ENCODE measurements at places on chromosomes 7 and 10.

DNA sequence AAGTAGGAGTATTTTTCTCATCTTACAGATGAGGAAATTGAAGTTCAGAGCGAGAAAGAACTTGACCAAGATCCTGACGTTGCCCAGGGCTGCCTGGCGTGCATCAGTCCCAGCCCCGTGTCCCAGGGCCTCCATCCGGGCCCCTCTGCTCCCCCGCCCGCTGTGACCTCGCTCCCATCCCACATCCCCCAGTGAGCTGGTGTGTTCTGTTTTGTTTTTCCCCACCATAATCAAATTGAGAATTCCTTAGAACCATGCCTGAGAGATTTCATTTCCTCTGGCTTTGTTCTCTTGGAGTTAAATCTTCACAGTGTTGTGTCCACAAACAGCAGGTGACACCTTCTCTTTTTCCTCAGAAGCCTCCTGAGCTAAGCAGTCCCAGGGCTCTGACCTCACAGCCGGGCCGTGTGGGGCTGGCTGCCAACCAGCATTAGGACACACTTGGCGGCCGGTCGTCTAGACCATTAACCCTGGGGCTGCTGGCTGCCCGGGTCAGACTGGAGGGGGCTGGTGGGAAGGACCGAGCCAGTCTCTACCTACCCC lies 44.3 kb downstream of the PFKP start:
- DNase-seq = no peak

- no peak for DNase-seq
These were observed 84.8 kb downstream of the PLXNA4 start for GRCh38 chr7:132491391-132491945.

DNA sequence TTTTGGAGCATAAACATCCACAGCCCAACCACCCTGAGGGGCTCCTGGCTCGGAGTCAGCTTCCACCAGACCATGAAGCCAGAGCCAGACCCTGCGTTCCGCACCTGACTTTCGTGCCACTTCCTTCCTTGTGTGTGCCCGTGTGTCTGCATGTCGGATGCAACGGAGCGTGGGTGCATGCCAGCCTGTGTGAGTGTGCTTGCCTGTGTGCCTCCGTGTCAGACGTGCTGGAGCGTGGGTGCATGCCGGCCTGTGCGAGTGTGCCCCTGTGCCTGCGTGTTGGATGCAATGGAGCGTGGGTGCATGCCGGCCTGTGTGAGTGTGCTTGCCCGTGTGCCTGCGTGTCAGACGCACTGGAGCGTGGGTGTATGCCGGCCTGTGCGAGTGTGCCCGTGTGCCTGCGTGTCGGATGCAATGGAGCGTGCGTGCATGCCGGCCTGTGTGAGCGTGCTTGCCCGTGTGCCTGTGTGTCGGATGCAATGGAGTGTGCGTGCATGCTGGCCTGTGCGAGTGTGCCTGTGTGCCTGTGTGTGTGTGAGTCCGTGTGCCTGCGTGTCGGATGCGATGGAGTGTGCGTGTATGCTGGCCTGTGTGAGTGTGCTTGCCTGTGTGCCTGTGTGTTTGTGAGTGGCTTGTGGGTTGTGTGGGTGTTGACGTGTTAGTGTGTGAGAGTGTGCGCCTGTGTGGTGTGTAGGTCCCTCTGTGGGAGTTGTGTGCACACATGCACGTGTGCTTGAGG lies 28.1 kb upstream of the KNDC1 start:
- DNase-seq = no peak

DNA sequence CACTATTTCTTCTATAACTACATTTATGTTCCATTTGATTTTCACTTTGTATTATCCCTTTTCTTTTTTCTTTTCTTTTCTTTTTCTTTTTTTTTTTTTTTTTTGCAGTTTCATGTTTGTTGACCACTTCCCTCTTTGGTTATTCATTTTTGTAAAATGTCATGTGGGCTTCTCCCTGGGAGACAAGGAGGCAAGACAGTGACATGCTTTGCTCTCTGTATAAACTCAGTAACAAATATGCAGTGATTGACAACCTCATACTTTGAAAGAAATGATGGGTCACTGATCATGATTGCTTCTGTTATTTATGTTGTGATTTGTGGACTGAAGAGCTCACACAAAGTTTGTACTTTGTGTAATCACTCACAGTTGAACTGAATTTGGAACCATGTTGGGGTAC lies 90.2 kb upstream of the ABI1 start:
- no peak for DNase-seq

DNA sequence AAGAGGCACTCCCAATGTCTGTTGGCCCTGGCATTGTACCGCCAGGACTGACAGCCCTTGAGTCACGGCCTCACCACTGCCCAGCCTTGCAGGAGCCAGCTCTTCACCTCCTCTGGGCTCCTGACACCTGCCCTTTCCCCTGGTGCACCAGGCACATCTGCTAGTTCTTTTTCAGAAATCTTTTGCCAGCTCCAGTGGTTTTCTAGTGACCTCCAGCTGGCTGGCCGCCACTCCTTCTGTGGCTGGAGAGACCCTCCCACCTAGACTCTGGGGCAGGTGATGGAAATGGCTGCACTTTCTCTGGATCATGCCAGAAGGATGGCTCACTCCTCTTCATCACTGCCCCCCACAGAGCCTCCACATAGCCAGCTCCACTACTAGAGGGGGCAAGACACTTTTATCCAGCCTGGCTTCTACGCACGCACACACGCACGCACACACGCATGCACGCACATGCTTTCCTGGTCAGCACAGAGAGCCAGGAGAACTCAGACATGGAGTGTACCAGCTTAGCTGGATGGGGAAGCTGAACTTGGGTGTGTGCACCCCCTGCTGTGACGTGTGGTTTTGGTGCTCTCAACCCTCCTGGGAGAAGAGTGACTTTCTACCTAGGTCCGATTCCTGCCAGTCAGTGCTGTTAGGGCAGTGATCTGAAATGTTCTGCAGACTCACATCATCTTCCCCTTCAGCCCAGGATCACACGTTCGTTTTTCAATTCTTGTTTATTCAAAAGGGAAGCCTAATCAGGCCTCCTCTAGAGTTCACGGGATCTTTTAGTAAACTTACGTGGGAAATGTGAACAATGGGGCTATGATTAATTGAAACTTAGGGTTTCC lies 222.0 kb downstream of the PRPF18 start:
- no peak for DNase-seq

DNA sequence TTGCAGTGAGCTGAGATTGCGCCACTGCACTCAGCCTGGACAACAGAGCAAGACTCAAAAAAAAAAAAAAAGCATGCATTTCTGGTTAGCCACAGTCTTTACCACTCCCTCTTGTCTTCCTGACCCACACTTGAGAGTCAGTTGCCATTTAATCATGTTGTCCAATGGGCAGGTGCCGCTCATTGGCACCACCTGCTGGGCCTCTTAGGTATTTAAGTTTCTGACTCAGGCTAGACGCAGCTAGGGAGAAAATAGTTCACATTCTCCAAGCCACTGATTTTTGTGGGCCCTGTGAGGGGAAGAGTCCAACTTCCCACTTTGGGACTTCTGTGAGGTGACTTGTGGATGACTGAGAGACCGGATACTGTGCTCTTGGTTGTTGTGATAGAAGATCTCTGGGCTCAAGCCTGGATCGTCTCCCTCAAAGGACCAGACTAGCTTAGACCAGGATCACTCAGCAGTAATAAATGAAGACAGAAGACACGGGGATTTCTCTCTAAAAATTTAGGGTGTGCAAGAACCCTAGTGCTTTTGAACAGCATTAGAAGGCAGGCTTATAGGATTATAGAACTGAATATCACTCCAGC lies 26.8 kb upstream of the SORCS3 start:
- DNase-seq = no peak

GRCh38 chr10:22230158-22230833 lies 12.5 kb upstream of the EBLN1 start:
- DNase-seq = peak; percentile 57

DNA sequence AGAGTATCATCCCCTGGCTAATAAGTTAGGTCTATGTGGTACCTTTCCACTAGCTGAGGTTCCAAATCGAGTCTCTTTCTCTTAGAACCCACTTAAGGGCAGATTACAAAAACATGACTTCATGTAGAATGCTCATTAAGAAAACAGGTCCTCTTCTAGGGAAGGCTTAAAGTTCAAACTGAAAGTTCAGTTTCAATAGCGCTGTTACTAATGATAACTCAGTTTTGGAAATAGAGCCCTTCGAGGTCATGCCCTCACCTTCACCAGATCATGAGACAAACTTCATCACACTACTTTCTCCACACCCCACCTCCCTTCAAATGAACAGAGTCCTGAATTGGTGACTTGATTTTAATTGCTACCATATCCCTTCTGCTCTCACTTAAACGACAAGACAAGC lies 26.2 kb downstream of the HGF start:
- no peak for DNase-seq

DNA sequence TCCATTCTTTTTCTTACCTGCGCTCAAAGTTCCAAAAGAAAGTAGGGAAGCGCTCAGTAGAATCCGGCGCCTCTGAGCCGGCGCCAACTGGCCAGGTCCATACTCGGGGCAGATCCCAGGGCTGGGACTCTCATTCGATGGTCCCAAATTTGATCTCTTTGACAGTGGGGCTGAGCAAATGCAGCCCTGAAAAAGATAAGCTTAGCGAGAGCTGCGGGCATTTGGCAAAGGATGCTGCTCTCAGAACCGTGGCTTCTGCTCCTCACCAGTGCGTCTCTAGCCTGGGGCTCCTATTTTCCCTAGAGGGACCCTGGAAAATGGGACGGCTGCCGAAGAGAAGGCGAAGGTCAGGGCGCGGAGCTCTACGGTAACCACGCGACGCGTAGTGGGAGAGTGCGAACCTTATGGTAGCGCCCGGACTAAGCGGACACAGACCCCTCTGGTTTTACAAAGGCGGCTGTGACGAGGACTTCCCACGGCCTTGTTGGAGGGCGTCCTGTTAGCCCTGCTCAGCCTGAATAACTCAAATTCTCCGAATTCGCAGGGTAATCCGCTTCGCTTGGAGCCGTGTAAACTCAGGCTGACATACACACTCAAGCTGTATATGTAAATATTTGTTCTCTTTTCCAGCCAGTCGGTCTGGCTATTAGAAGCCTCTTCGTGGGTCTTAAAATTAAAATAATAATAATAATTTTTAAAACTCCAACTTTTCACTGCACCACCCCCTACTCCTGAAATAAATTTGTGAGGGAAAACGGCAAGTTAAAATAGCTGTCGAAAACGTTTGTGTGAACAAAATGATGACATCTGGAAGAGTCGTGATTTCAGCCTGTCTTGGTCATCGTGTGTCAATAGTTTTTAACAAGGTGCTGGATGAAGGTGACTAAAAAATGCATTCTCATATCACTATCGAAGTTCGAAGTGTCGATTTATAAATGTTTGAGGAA lies 869 bp upstream of the TBX20 start:
- no peak for DNase-seq

GRCh38 chr10:31128536-31128935 lies 96.9 kb upstream of the ZNF438 start:
- no peak for DNase-seq

DNA sequence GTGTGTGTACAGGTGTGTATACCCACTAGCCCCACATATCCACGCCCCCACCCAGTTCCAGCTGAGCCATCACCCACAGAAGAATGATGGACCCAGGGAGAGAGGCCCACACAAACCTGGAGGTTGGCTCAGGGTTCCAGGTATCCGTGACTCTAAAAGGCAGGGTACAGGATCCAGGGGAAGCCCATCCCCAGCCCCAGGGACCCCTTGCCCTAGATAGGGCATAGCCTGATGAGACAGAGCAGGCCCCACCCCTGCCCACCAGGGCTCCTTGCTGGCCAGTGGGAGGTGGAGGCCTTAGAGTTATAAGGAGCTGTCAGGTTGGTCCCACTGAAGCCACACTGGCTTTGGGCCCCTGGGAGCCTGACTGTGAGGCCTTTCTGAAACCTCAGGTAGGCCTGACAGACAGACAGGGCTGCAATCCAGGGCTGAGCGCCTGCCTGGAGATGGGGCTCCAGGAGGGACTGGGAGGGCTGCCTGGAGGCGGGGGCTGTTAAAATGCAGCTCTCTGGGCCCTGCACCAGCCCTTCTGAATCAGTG lies 93.5 kb downstream of the WDR11 start:
- DNase-seq = no peak

DNA sequence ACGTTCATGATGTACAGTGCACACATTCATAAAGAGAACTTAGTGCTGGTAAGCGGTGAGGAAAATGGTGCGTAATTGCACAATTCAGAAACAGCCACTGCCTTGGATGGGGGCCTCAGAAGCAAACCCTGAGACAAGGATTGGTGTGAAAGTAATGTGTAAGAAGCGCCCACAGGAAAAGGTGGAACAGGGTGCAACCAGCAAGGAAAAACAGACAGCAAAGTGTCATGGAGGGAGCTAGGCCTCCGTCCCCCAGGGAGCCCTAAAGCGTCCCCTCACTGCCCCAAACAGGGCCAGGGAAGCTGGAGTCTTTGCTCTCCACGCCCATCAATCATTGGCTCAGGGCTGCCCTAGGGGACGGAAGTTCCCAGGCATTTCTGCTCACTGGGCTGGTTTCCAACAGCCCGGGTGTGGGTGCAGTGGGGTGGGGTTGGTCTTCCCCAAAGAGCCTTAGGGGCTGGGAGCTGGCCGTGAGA lies 9.6 kb upstream of the C10orf105 start:
- no peak for DNase-seq

DNA sequence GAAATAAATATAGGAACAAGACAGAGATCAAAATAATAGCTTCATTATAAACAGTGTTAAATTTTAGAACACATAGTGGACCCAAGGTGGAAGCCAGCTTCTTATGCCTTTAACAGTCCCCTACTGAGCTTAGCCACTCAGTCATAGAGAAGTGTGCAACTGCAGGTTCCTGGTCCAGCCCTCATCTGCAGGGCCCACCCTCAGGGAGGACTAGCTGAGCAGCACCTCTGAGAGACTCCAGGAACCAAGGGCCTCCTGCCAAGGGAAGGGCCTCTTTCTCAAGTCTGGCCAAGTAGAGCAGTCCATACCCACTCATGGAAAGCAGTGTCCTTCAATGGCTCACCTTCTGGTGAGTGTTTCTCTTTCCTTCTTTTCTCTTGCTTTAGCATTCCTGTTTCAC lies 173.7 kb upstream of the PRPS1L1 start:
- no peak for DNase-seq

GRCh38 chr10:127347202-127347959 lies 151.0 kb upstream of the INSYN2A start:
- DNase-seq = no peak

DNA sequence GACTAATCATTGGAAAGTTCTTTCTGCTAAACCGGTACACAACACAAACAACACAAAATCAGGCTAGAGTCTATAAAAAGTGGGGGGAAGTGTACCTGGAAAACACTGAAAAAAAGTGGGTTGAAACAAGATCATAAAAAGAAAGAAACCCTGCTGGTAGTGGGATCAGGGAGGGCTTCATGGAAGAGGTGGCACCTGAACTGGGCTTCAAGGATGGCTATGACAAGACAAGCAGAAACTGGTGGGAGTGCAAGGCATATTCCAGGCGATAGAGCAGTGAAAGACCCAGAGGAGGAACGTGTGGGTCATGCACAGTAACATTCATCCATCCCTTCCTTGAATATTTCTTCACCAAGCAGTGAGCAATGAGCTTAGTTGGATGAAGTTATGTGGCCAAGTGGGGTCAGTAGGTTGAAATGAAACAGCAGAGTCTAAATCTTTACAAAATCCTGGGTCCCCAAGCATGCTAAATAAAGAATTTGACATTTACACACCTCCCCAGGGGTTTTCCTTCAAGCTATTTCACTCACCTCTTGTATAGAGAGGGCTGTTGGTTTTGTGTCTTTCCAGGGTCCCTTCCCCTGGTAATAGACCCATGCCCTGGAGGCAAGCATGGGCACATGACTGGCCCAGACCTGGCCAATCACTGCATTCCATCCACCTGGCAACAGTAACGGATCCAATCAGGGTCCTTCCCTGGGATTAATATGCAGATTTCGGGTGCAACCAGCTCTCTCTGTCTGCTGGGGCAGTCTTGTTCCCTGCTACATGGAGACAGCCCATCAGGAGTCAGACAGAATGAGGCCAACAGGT lies 38.2 kb downstream of the SPOCK2 start:
- no peak for DNase-seq

- no peak for DNase-seq
These were observed 749.1 kb upstream of the LRRTM3 start for GRCh38 chr10:66176772-66177171.

Data from NCI-H1694 treated with DMSO at 0.1 percent for 48 hours (cell line).